ENCODE measurements at places on chromosomes 11 and 22.
A peak's percentile ranks its signal among the peaks of the same experiment; 100 is the strongest.

- no peak for DNase-seq
These were observed 16.0 kb downstream of the TBX1 start for GRCh38 chr22:19776433-19777031.

DNA sequence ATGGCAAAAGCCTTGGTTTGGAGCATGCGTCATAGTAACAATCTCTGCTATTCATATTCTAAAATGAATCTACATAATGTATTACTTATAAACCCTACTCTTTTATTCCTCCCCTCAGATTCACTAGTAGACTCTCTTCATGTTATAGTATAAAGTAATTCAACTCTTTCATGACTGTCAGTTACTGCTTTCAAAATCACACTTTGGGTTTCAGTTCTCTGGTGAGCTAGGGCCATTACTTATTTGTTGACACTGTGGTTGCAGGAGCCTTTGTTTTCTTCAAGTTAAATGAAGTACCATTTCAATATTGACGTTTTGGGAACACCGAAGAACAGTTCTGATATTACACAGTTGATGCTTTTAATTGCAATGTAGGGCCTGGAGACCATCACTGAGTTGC, 378.4 kb downstream of the DDX10 start:
- DNase-seq, result no peak

GRCh38 chr22:39662686-39663052, 92.1 kb downstream of the CACNA1I start:
- no peak for DNase-seq

GRCh38 chr11:9182180-9182871, 82.8 kb downstream of the DENND5A start:
- DNase-seq, result no peak

- no peak for DNase-seq
These were observed 25.0 kb downstream of the LRP5 start for GRCh38 chr11:68337399-68337835.

- DNase-seq, result no peak
These were observed 22.5 kb upstream of the APOL5 start for GRCh38 chr22:35695202-35695601.

DNA sequence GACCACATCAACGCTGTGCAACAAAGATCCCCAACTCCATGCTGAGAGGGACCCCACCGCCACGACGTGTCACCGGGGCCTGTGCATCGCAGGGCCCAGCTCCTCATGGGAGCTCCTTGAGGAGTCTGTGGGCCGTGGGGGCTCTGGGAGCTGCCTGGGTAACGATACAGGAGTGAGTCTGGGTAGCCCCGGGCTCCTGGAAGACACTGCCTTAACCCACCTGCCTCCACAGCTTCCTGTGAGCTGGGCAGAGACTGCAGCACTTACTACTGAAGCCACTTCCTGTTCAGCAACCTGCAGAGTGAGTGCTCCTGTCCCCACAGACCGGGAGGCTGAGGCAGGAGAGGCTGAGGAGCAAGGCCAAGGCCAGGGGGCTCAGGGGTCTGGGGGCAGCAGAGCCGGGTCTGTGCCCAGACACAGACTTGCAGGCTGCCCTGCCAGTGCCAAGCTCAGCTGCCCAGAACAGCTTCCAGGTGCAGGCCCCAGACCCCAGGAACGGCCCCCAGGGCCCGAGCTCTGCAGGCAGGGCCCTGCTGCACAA, 226.7 kb downstream of the BRD1 start:
- no peak for DNase-seq

- DNase-seq, result no peak
These were observed 10.3 kb upstream of the BDNF start for GRCh38 chr11:27710536-27710935.

- peak; percentile 7 for DNase-seq
These were observed 168.8 kb downstream of the RCN1 start for GRCh38 chr11:32259641-32260081.

DNA sequence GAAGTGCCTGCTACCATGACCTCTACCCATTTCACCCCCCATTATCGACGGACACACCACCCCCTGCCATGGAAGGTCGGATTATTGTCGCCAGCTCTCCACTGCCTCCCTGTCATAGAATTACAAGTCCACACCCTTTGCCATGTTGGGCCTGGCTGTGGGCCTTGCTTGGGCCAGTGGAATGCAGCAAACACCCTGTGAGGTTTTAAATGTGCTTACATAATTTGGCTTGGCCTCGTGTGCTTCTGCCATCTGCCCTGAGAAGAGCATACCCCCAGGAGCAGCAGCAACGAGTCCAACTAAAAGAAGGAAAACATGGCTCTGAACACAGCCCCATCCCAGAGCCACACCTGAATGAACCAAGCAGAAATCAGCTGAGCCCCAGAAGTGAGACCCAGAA, 94.1 kb upstream of the PRDM11 start:
- no peak for DNase-seq

GRCh38 chr11:66267039-66267378, 1.4 kb upstream of the RAB1B start:
- no peak for DNase-seq

DNA sequence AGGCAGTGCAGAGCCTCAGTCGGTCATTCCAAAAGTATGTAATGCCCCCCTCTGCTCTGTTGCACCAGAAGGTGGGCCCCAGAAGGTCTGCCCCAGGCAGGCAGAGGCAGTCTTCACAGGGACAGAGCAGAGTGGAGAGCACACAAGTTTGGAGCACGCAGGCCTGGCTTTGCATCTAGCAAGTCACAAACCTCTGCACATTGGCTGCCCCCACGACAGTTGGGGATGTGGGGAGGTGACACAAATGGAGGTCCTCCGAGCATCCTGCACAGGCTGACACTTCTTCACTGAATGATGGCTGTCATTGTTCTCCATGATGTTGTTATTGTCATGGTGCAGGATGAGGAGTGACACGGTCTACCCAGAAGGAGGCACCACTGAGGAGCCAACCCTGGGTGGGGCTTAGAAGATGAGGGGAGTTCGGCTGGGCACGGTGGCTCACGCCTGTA, 11.9 kb downstream of the TOM1 start:
- DNase-seq, result no peak
